ENCODE measurements at places on chromosomes 16 and 17. TPM values are rescaled to one million over a fixed set of nuclear protein-coding genes. Genes with fewer than 3 reads are reported as not detected.

- no peak for DNase-seq
- no peak overlapping the region for H3K4me3 ChIP-seq
- no peaks in the 10 kb centered on the region for H3K36me3 ChIP-seq
- H3K4me1 ChIP-seq = peaks cover 18% of the 10 kb centered on the region
Observed at GRCh38 chr16:57489229-57489628, 2.9 kb upstream of the DOK4 start.

- peak overlapping the region; percentile 96 for H3K27ac ChIP-seq
- H3K4me1 ChIP-seq = peaks cover 18% of the 10 kb centered on the region
- H3K4me3 ChIP-seq = peak overlapping the region; percentile 80
- no peak for DNase-seq
- no peaks in the 10 kb centered on the region for H3K27me3 ChIP-seq
- peaks cover 5% of the 10 kb centered on the region for H3K36me3 ChIP-seq
Observed at GRCh38 chr17:18261146-18261515, 669 bp downstream of the MIEF2 start.

KRT32 gene
- not detected for total RNA-seq

DNA sequence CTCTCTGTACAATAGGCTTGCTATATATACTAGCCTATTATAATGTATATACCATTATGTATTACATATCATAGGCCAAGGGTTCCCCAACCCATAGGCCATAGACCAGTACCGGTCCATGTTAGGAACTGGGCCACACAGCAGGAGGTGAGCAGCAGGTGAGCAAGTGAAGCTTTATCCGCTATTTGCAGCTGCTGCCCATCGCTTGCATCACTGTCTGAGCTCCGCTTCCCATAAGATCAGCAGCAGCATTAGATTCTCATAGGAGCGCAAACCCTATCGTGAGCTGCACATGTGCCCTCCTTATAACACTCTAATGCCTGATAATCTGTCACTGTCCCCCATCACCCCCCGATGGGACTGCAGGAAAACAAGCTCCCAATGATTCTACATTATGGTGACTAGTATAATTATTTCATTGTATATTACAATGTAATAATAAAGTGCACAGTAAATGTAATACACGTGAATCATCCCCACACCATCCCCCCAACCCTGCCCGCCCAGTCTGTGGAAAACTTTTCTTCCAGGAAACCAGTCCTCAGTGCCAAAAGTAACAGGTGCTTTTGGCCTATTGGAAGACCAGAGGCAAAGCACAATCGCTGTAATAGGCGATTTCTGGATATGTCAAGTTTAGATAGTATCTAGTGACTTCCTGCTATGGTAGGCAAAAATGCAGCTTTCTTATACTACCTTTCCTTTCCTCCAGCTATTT lies 84.1 kb downstream of the MYH11 start:
- H3K27me3 ChIP-seq = peaks cover 27% of the 10 kb centered on the region
- no peaks in the 10 kb centered on the region for H3K36me3 ChIP-seq
- no peaks in the 10 kb centered on the region for H3K4me1 ChIP-seq
- no peak for DNase-seq
- no peak overlapping the region for H3K4me3 ChIP-seq

Data from progenitor cell of endocrine pancreas (in vitro differentiated cells).